Omental fat pad (tissue), 4 donors: ENCODE measurements at places on chromosomes 6 and 20. TPM values are rescaled to one million over a fixed set of nuclear protein-coding genes. Genes with fewer than 3 reads are reported as not detected.

PNPLA1 gene
- total RNA-seq, result not detected

DNA sequence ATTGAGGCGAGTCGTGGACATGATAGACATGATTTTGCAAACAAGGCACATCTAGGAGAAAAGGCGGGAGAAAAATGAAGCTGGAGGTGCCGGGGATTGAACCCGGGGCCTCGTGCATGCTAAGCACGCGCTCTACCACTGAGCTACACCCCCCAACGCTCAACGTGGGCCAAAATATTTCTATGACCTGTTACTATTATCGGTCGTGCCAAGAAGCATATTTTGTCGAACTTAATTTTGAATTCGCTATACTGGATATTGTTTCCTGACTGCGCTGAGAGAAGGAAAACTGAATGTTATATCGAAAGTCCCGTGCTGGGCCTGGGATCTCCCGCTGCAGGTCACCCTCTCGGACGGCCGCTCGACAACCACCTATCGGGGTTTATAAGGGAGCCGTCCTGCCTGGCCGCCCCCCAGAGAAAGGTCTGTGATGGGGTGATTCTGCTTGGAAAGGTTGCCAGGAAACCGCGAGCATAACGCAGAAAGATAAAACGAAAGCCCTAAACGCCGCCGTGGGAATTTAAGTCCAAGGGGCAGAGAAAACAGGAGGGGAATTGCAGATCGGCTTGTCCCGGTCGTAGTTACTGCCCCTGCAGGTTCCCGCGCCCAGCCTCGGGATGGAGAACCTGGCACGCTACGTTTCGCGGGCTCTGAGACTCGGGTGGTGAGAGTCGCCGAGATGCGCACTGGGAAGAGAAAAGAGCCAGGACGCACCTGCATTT lies 60.0 kb downstream of the TRIM27 start:
- peak; percentile 64 for DNase-seq

DNA sequence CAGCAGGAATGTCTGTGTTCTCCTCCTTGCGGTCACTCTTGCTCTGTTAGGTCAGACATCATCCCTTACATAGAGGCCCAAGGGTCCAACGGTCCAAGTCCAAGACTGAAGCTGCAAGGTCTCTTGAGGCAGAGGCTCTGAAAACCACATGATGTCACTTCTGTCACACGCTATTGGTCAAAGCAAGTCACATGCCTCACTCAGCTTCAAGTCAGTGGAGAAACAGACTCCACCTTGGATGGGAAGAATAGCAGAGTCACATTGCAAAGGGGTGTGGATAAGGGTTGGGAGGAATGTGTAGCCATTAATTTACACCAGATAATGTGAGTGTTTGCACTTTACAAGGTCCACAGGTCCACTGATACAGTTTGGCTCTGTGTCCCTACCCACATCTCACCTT lies 17.5 kb downstream of the SLC52A3 start:
- DNase-seq, result no peak

DNA sequence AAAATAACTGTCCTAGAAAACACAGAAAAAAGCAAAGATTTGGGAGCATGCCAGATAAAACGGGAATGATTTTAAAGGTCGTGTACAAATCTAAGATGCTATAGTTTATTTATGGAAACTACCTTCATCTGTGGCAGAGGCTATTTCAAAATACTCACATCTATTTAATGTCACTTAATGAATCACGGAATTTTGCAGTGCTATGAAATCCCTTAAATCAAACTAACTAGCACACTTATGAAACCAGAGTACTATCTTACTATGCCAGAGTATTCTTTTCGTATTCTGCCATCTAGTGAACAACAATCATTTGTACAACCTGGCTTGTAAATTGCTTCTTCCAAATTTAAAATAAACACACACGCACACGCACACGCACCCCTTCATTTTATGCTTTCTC lies 77.9 kb upstream of the BMP5 start:
- DNase-seq, result no peak

GRCh38 chr20:59604741-59605600 lies 631 bp downstream of the PHACTR3 start:
- no peak for DNase-seq
